GM06990 (cell line): ENCODE measurements at places on chromosomes 12 and 14.

GRCh38 chr14:52922059-52922458 is 28.8 kb downstream of the FERMT2 start:
- DNase-seq, result no peak

DNA sequence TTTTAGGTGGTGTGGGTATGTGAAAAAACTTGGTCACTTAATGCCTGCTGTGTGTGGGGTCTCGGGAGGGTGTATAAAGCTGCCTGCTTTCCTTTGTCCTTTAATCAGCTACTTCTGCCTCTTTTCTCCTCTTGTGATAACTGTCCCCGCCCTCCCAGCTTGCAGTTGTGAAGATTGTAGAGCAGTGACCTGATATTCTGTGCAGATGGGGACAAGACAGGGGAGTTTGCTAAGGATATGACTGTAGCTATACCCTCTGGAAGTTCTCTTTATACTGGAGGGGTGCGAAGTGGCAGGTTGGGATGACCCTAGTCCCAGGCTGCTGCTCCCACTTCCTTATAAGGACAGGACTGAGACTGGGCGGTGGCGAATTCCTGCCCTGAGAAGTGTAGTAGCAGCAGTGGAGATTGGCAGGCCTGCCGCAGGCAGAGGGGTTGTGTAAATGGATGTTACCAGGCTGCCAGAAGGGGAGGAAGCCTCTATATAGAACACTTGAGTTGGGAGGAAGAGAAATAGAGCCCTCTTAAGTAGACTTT is 835 bp downstream of the MYL6 start:
- DNase-seq, result no peak

DNA sequence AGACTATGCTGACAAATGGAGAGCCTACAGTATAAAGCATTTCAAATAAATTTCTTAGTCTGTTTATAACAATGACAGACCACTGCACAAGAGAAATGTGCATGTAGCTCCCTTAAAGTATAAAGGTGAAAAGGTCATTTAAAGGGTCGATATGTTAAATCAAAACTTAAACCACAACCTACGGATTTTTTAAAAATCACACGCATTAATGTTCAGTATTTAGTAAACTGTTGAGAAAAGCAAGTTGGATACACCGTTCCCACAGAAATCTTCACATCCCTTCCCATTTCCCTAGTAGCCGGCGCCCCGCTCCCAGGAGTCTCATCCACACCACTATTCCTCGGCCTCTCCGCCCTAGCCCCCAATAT is 614 bp downstream of the FKBP3 start:
- no peak for DNase-seq

GRCh38 chr12:107277855-107278254 is 184.5 kb upstream of the CRY1 start:
- no peak for DNase-seq

DNA sequence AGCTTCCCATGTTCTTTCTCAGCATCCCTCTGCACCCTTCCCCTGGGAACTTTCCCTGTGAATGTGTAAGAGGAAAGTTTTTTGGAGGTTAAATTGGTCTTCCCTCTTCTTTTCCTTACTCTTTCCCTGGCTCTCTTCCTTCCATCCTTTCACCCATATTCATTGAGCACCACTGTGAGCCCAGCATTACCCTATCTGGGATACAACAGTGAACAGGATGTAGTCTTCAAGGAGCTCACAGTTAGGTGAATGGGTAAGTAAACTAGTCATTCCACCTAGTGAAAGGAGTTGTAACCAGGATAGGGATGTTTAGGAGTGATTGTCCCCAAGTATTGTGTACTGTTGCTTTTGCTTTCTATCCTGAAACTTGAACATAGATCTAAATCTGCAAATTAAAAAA is 123.8 kb downstream of the MYRFL start:
- DNase-seq, result no peak

GRCh38 chr14:68932686-68933085 is 46.4 kb downstream of the ACTN1 start:
- DNase-seq, result no peak

DNA sequence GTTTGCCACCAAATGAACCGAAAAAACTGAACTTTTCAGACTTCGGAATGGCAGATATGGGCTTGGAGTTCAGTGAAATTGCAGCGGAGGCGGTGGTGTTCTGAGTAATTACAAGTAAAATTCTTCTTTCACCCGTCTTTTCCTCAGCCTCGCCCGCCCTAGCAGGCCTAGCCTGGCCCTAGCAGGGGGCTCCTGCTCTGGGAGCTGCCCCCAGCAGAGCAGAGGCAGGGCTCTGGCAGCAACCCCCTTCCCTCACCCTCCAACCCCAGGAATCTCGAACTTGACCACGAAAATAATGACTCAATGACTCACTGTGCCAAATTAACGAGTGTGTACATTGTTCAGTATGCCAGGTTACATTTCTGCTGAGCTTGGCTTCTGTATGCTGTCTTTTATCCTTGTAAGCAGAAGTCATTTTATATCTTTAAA is 1.1 kb downstream of the PAPLN start:
- DNase-seq, result no peak

DNA sequence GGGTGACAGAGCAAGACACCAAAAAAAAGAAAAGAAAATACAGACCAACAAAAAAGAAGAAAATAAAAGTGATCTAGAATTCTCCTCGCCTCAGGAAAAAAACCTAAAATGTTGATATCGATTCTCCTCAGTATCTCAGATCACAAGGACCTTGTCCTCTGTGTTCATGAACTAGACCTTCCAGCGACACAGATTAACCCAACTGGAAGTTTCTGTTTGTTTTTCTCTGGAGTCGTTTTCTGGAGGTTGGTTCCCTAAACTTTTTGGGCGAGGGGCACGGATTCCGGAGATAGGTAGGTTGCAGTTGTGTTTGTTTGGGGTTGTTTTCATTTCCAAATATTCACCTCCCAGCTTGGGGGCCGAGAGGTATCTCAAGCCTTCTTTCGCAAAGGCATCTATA is 559 bp upstream of the RFC5 start:
- DNase-seq, result no peak

GRCh38 chr14:68786491-68787091 is 6.3 kb downstream of the ZFP36L1 start:
- DNase-seq, result no peak

GRCh38 chr14:100448376-100448775 is 125.2 kb downstream of the SLC25A47 start:
- DNase-seq, result no peak

DNA sequence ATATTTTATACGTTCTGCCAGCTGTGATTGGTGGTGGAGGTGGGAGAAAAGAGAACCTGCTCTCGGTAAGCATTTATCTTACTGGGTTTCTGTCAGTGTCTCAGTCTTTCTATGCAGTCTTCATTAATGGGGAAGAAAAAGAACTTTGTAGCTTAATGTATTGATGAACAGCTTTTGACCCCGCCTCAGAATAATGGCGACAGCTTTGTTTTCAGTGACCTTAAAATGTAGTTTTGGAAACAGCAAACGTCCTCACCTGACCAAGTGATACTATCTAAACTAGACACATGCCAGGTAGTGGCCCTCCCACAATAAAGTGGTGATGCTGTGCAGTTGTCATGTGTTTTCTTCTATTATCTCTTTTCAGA is 1.4 kb downstream of the DACT1 start:
- no peak for DNase-seq

DNA sequence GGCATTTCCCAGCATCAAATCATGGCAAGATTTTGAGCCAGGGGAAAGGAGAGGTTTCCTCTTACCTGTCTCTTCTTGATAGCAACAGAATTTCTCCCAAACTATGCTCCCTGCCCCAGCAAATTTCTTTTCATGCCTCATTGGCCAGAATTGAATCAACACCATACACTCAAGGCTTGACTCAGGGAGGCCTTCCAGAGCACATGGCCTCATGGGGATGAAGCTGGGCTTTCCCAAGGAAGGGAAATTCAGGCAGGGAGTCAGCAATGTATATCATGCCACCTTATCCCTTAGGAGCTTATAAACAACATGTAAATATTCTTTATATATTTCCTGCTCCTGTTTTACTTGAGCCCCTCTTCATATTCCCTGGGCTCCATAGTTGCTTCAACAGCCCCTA is 62.1 kb downstream of the ARF6 start:
- DNase-seq, result no peak

GRCh38 chr12:26128168-26128567 is 3.3 kb upstream of the BHLHE41 start:
- DNase-seq, result no peak

DNA sequence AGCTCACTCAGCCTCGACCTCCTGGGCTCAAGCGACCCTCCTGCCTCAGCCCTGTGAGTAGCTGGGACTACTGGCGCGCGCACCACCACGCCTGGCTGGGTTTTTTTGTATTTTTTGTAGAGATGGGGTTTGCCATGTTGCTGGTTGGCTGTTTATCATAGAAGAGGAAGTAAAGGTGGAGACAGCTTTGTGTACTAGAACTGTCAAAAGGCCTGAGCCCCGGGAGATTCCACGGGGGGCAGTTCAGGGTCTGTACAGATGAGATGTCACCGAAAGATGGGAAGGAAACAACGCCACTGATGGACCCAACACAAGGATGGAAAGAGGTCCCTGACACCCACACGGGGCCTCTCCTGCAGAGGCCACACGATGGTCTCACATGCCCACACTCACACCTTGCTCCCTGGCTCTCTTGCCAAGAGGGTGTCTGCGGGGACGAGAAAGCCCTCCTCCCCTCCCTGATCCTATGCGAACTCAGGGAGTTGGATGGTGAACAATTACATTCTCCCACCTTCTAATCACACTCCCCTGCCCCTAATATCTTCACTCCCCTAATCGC is 66.6 kb downstream of the KDM2B start:
- peak; percentile 72 for DNase-seq

DNA sequence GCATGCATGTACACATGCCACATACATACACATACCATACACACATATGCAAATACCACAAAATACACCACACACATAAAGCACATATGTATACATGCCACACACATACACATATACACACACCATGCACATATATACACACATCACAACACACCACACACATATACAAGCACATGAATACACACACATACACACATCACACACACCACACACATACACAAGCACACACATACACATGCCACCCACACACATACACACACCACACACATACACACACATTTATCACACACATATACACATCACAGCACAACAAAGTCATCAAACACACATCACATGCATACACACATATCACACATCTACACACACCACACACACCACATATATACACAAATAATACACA is 1108.5 kb downstream of the GALC start:
- no peak for DNase-seq

- no peak for DNase-seq
Measured at GRCh38 chr12:30180602-30181001, 396.9 kb upstream of the TMTC1 start.

DNA sequence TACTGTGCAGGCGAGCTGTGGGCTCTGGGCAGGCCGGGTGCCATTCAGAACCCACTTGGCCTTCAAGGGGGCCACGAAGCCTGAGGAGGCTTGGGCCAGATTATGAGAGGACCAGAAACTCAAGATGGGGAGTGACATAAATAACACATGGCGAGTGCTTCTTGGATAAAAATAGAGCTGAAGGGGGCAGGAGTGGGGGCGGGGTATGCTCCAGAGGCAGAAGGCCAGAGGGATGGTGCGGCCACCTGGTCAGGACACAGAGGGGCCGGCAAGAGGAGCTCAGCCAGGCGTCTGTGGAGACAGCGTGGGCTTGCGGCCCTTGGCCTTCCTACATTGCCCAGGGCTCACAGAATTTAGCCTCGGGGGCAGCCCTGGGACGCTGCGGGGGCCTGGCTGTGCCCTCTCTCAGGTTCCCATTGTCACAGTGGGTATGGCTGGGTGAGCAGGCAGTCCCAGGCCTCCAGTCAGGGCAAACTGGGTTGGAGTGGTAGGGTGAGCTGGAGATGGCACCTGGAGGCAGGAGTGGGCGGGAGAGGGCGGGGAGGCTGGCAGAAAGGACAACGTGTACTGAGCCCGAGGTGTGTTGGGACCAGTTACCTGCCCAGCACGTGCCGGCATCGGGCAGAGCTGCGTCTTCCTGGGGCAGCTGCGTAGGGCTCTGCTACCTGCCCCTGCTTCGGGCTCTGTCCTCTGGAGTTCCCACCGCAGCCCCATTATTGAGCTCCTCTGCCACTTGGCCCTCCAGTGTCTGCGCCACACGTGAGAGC is 7.4 kb upstream of the SLC25A29 start:
- no peak for DNase-seq

GRCh38 chr12:25056486-25057130 is 107.7 kb upstream of the BCAT1 start:
- DNase-seq, result no peak

DNA sequence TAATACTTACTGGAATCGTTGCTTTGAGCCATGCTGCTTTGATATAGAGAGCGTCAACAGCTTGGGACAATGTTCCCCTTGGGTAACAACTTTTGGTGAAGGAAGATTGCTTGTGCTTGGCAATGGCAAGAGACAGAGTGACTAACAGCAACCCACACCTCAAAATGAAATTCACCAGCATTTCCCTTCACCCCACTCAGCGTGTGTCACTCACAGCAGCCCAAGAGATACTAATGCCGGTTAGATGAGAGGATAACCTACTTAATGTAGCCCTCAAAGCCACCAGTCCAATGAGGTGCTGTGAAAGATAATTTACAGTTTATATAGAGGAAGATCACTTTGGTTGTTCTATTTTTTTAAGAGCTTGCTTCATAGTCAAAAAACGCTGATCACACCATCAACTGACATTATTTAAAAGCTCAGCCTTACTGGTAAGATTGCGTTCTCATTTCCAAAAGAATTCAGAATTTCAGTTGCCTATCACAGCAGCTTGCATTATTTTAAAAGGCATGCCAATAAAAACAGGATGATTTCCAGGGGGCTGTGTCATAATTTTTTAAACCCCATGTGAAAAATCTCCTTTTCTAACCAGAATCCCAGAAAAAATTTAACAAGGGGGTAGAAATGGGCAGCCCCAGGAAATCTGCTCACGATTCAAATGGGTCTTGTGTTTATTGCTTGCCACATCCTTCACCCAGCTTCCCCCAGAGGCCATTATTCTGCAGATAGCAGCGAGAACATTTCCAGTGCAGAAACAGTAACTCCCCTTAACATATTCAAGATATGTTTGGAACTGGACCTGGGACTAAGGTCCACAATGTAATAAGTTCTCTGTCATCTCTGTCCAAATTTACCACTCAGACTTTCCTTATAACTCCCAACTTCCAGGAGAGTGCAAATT is at the start of gene IL26:
IL26 (minus strand) TSS at position 235 of the 901 bp plus-strand sequence; CDS start at position 181, 54 bp downstream.
- no peak for DNase-seq

- no peak for DNase-seq
Measured at GRCh38 chr12:18368594-18368993, 107.3 kb downstream of the PIK3C2G start.

DNA sequence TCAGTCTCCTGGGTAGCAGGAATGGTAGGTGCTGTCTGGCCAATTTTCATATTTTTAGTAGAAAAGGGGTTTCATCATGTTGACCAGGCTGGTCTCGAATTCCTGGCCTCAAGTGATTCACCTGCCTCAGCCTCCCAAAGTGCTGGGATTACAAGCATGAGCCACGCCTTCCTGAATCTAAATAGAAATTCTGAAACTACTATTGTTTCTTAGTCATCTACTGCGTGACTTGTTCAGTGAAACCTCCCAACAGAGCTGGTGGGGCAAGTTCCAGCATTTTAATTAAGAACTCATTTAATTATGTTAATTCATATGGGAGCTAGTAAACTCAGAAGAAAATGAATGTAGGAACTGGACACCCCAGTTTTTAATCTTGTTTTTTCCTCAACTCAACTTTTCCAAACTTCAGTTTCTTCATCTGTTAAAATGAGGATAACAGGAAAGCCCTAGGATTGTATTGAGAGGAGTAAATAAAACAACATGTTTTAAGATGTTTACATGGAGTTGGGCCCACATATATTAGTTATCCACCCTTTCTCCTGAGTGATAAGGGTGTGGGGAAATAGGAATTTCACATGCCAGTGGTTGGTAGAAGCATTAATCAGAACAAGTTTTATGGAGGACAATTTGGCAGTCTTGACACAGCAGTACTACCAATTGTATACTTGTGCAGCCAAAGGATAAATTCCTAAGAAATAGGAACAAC is 335.8 kb upstream of the E2F7 start:
- DNase-seq, result no peak
